ENCODE measurements at places on chromosomes 2 and 18.

GRCh38 chr2:241468476-241468781, 40.0 kb downstream of the STK25 start:
- DNase-seq = no peak

DNA sequence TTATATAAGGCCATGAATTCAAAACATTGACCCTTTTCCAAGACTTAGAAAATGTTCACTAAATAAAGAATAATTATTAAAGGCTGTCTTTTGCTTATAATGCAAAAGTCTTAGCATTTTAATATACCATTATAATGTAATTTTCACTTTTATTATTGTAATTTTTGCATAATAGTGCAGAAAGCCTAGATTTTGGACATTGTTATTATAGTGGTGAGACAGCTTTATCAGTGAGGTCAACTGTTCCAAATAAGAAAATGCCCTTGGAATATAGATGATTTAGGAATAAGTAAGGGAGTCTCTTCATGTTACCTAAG, 56.6 kb downstream of the ATIC start:
- no peak for DNase-seq

DNA sequence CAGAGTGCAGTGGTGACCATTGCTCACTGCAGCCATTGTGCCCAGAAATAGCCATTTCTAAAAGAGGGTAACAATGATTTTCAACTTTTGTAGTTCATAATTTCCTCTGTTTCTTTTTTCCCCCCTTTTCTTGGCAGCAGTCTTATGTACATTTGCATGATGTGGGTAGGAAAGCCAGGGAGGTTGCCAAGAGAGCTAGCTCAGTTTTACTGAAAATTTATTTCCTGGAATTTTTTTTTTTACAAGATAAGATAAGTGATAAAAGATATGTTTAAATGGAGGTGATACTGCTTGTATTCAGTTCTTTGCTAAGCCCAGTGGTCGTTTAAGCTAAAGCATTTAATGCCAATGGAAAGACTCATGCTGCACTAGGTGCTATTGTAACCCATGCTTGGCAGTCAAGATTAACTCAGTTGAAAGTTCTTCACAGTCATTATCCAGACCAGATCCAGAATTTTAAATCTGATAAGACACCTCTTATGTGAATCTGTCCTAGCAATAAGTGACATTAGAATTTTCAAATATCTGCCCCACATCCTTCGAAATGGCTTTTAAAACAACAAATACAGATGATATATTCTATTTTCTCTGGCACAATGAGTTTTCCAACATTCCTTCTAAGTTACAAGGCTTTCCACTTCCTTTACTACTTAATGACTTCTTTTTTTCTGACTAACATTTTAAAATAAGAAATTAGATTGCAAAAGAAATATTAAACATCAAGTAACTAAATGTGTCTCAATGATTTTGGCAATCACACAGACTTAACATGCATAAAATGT, 4.4 kb upstream of the ATP8B1 start:
- no peak for DNase-seq

GRCh38 chr2:43328832-43329231, 102.4 kb upstream of the ZFP36L2 start:
- DNase-seq = no peak

DNA sequence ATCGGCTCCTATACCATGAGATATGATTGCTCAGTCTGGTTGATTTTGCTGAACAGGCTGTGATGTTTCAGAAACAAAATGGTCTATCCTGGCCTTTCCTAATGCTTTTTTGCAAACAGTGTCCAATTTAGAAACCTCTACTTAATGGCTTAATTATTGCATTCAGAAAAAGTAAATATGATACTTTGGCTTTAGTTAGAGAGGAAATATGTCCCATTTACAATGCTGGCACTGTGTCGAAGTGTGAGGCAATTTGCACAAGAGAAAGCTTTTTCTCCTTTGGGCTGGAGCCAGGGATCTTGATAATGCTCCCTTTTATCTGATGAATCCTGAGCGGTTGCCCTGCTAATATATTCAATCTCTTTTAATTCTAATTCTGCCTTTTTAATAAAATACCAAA, 418.9 kb downstream of the EPHA4 start:
- DNase-seq = no peak

GRCh38 chr2:23506531-23507266, 121.7 kb downstream of the KLHL29 start:
- no peak for DNase-seq

- no peak for DNase-seq
Observed at GRCh38 chr18:50973367-50974126, 5.7 kb downstream of the ELAC1 start.

GRCh38 chr2:128791985-128792320, 473.3 kb upstream of the HS6ST1 start:
- no peak for DNase-seq

DNA sequence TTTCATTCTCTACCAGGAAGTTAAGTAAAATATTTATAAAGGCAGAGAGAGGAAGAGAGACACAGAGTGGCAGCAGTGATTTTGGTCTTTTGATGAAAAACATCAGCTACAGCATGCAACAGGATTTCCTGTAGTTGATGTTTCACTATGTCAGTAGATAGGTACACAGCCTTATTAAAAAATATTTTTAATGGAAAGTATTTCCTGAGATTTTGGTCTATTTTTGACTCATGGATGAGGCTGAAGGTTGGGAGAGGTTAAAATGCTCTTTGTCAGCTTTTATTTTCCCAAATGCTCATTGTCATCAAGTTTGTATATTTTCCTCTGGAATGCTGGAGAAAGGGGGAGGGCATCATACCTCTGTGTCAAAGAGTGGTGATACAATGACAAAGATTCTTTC, 1112.5 kb downstream of the CBLN2 start:
- DNase-seq = no peak

DNA sequence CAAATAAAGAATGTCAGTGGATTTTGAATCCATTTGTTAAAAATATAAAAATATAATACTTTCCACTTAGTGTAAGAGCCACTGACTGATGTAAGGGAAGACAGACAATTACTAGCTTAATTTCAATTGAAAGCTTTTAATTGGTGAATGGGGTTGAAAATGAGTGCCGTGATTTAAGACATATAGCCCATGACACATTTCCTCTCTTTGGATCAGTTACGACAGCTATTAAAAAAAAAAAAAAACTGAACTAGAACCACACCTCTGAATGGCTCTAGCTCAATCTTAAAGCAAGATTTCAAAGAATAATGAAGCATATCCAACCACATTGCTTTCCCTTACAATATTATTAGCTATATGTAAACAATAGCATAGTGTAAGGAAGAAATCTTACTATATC, 44.0 kb downstream of the CIB4 start:
- DNase-seq = no peak

- no peak for DNase-seq
Observed at GRCh38 chr2:203610558-203610957, 75.5 kb upstream of the RAPH1 start.

- peak; percentile 59 for DNase-seq
Observed at GRCh38 chr2:86747711-86748639, 27.9 kb downstream of the RMND5A start.

DNA sequence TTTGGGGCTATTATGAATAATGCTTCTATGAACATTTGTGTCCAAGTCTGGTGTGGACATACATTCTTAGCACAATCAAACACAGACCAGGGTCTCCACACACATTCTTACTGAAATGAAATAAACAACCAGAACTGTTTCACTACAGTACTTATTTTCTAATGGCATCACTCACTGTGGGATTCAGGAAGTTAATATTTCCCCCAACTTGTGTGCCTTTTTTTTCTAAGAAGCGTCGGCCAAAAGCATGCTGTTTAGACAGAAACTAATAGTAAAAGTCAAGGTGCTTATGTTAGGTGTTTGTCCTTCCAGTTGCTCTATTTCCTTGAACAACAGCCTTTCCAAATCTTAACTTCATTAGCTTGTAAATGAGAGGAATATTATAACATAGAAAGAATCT, 117.6 kb downstream of the DOCK10 start:
- no peak for DNase-seq

- DNase-seq = peak; percentile 95
Observed at GRCh38 chr2:100957996-100958653, 44.0 kb upstream of the RPL31 start.

GRCh38 chr2:105183555-105184323, 57.8 kb upstream of the GPR45 start:
- no peak for DNase-seq

DNA sequence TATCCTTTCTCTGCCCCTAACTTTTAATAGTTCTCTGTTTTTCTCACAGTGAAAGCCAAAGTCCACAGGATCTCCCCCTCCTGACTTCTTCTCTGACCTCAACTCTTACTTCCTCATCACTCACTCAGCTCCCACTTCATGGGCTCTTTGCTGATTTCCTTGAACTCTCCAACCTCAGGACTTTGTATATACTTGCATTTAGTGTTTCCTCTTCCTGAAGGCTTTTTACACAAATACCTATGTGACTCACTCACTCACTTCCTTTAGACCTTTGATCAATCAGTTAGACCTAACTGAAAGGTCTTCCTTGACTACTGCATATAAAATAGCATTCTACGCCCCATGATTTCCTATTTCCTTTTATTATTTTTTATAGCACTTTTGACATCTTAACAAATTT, 233.1 kb upstream of the MEX3C start:
- DNase-seq = no peak

DNA sequence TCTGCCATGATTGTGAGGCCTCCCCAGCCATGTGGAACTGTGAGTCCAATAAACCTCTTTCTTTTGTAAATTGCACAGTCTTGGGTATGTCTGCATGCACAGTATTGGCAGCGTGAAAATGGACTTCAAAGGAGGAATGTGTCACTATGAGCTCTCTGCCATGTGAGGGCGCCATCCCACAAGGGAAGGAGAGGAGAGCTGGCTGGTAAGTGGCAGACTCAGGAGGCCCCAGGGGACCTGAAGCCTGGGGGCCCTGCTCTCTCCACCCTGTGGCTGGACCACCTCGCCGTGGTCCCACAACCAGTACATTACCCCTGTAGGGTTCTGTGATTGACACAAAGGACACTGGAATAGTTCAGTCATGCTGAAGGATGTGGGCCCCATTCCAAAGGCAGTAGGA, 122.1 kb downstream of the RPIA start:
- DNase-seq = no peak

GRCh38 chr2:230471074-230471473, 55.1 kb downstream of the SP100 start:
- no peak for DNase-seq

GRCh38 chr18:55265130-55265675, 305.9 kb upstream of the CCDC68 start:
- DNase-seq = no peak

DNA sequence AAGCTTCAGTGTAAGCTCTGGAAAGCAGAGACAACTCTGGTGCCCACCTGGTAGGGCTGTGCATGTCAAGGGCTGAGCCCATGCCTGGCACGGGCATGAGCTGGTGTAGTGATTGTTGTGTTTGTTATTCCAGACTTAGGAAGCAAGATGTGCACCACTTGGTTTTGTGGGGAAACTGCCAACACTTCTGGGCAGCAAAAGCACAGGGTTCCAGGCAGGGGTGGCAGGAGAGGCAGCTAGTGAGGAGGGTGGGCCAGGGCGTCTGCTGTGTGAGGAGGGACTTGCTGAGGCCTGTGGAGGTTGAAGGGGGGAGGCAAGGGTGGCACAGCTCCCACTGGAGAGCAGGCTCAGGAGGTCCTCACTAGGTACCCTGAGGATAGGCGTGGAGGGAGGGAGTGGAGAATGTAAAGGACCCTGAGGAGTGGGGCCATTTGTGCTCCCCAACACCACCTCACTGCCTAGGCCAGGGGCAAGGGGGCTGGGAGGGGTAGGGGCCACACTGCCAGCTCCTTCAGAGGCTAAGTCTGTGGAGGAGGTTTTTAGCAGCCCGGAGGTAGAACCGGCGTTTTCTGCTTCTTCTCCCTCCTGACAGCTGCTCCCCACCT, 104.0 kb upstream of the POU3F3 start:
- DNase-seq = no peak

DNA sequence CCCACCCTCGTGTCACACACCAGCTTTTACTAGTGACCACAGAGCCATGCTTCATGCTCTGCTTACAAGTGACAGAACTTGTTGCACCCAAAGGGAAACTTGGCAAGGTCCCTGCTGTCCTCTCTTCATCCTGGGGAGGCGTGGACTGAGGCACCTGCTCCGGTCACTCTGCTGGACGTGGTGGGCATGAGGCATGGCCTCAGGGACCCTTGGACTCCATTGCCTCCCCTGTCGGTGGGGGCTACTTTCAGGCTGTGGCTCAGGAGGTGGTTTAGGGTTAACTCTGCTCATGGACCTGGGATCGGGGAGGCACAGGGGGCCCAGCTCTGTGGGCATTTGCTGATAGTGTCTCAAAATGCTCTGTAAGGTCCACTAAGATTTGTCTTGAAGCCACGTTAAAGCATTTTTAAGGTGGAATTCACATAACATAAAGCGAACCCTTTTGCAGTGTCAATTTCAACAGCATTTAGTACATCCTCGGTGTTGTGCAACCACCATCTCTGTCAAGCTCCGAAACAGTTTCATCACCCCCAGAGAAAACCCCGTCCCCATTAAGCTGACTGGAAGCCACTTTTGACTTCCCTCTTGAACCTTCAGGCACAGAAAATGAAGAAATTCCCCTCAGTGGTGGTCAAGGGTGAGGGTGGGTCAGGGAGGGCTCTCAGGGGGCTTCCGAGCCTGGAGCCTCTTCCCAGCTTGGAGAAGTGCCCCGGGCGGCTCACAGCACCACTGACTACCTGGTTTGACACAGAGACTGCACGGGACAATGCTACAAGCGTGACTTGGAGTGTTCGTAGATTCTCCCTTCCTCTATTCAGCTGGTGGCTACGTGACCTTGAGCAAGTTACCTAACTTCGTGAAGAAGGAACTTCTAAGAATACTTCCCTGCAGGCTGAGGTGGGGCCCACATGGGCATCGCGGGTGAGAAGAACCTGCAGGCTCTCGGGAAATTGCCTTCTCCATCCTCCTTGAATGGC, 100.0 kb upstream of the HDAC4 start:
- no peak for DNase-seq

DNA sequence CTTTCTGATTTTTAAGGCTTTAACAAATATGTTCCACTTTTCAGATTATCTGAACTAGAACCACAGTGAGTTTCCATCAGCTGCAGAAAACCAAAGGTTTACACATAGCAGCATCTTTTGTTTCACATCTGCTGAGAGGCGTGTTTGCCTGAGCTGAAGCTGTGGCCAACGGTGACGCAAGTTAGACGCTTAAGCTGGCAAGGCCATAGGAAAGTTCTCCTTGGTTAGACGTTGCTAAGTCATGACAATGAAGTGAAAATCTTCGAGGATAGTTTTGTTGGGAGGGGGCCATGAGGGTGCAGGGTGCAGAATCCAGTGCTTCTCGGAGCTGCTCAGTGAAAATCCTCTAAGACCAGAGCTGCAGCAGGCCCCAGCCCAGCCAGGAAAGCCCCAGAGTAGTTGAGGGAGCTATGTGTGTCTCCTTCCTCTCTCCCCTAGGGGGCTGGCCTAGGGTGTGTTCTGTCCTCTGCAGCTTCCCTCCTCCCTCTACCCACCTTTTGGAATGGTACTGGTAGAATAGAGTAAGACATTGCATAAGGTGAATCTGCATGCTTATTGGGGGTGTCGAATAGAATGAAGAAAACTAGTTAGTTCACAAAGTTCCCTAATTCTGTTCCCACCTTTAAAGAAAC, 105.4 kb downstream of the FHOD3 start:
- no peak for DNase-seq

- no peak for DNase-seq
Observed at GRCh38 chr2:149634103-149634502, 46.5 kb upstream of the MMADHC start.

Measured in AG04449 (cell line).